ENCODE measurements at places on chromosomes 3 and 15.
A peak's percentile ranks its signal among the peaks of the same experiment; 100 is the strongest.

- no peak for DNase-seq
These were observed 20.2 kb downstream of the RAF1 start for GRCh38 chr3:12643724-12644123.

- no peak for DNase-seq
These were observed 431 bp downstream of the PFKFB4 start for GRCh38 chr3:48555949-48556795.

GRCh38 chr15:40331026-40331425 lies 7.5 kb downstream of the INAFM2 start:
- no peak for DNase-seq

- no peak for DNase-seq
These were observed 4.5 kb downstream of the WNT5A start for GRCh38 chr3:55482496-55483195.

- DNase-seq: peak; percentile 46
These were observed 34.4 kb downstream of the CORO2B start for GRCh38 chr15:68612979-68613740.

DNA sequence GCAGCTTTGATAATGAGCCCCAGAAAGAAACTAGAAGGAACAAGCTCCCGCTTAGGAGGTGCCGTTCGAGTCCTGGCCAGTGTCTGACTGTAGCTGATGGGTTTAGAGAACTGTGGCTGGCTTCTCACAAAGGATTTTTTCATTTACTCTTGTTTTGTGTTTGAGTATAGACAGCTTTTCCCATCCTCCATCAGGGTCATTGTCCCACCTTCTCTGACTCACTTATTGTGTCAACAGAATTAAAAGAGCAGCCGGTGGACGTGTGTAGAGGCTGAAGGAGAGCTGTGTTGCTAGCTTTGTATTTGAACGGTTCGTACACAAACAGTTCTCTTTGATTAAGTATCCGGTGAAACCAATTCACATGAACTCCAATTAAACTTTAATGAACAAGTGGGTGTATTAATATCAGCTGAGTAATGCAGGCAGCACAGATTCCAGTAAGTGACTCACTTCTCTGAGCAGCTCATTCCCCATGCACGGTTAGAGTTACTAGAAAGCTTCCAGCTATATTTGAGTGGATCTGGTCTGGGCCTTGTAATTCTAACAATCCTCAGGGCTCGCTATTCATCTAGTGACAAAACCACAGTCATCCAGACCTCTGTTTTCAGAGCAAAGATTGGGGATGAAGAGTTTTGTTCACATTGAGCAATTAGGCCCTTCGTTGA lies 141.0 kb downstream of the LPP start:
- no peak for DNase-seq

DNA sequence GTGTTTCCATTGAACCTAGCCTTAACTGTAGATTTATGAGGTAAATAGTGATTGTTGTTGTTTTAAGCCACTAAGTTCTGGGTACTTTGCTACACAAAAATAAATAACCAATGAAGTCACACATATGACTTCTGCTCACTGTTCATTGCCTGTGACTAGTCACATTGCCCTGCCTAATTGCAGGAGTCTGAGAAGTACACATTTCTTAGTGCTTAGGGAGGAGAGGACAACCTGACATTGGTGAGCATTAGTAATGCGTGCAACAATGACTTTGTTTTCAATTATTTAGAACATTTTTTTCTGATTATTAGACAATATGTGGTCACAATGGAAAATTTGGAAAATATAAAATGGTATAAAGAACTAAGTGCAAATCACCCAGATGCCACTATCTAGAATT lies 133.2 kb upstream of the DAZL start:
- no peak for DNase-seq

- no peak for DNase-seq
These were observed 612 bp upstream of the LDHAL6B start for GRCh38 chr15:59205839-59206622.

DNA sequence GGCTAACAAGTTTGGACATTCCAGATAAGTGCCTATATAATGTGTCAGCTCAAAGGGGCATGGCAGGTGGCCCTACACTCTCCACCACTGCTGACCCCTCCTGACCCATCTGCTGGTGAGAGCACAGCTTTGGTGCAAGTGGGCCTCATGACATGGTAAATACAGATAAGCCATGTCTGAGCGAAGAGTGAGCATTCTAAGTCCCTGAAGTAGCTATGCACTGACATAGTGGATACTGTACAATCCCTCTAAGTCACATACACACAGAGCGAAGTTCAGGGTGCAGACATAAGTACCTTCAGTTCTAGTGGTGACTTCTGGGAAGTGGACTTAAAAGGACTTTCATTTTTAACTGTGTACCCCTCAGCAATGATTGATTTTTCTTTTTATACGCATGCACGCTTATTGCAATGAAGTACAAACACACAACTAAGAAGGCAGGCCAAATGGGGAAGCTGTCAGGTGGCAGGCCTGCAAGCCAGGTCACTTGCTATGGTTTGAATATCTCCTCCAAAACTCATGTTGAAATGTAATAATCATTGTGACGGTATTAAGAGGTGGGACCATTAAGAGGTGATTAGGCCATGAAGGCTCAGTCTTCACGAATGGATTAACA lies 41.5 kb downstream of the TBC1D2B start:
- DNase-seq: no peak

DNA sequence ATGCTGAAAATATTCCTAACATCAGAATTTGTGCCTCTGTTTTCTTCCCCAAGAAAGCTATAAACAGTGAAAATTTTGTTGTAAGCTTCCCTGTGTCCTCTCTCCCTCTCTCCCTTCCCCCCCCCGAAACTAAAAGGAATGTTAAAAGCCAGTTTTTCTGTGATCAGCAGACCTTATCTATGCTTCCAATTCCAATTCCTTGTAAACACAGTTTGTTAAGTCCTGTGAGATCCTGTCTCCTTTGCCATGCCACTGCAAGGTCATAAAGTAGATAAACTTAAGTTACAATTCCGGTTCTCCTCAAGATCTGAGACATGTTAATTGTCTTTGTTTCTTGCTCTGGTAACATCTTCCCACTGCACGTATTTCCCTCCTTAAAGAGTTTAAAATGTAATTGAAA lies 42.9 kb upstream of the DHX36 start:
- DNase-seq: no peak

DNA sequence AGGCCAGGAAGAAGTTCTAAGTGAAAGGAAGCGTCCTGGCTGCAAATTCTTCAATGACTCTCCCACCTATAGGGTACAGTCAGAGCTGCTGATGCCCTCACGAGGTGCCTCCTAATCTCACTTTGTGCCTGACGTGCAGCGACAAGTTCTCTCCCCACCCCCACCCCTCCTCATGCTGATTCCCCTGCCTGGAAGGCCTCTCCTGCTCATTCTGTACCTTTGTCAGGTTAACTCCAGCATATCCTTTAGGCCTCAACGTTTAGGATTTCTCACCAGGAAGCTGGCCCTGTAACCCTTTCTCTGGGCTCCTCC lies 25.0 kb downstream of the SLC12A8 start:
- no peak for DNase-seq

- DNase-seq: no peak
These were observed 67.9 kb downstream of the VGLL3 start for GRCh38 chr3:86923071-86923491.

DNA sequence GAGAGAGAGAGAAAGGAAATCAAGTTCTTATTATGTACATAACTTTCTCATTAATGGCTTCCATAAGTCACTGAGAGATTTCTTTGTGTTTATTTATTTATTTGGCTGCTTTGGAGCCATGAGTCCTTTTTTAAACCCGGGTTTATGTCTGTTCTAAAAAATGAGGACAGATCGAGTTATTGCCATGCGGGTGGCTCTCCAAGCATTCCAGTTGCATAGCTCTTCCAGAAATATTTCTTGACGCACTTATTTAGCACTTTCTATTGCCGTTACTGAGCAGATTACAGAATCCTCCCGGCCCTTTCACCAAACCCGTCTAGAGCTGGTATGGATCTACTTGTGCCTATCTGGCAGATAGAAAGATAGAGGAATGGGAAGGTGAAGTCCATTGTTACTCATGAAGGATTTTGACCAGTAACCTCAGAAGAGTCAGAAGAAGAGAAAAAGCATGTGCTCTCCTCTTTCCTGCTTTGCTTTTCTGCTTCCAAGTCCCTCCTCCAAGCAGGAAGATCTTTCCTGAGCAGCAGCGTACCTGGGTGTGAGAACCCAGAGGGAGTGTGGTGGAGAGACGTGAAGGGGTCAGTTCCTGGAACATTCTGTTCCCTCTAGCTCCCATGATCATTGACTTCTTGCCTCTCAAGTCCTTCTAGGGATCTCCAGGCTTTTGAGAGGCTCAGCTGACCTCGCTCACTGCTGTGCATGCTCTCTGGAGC lies 112.8 kb downstream of the LPP start:
- no peak for DNase-seq

DNA sequence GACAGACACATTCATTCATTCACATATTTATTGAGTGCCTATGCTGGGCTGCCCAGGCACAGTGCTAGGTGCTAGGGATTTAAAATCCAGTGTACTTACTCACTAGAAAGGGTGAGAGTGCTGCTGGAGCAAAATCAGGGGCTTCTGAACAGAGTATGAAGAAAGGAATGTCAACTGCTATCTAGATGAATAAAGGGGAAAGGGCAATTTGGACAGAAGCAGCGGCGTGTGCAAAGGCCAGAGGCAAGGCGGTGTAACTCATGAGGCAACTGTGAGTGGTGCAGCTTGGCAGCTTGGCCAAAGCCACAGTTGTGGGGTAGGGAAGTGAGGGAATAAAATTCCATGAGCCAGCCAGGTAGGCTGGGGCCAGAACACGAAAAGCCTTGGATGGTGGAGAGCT lies 76.7 kb downstream of the RAD18 start:
- DNase-seq: no peak

DNA sequence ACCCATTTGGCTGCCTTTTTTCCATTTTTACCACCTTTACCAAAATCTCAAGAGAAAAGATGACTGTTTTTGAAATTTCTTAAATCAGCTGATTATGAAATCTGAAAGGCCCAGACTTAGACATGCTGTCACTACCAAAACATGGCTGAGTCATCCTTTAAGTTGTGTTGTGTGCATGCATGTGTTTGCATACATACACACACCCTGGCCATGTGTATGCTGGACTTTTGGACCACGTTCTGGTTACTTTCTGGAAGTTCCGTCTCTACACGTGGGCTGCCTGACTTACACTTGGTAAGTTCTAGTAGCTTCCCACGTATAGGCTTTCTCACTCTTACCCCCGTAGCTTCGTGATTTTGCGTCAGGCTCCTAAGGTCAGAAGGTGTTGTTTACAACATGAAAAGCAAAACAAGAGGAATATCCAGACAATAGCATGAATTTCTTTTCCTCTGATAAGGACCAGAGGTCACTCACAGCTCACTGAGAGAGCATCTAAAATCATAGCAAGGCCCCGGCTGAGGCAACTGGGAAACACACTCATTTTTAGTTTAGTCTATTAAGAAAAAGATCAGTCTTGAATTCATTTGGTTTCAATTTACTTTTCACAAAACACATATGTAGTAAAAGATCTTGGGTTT lies 62.4 kb downstream of the COL8A1 start:
- DNase-seq: no peak

DNA sequence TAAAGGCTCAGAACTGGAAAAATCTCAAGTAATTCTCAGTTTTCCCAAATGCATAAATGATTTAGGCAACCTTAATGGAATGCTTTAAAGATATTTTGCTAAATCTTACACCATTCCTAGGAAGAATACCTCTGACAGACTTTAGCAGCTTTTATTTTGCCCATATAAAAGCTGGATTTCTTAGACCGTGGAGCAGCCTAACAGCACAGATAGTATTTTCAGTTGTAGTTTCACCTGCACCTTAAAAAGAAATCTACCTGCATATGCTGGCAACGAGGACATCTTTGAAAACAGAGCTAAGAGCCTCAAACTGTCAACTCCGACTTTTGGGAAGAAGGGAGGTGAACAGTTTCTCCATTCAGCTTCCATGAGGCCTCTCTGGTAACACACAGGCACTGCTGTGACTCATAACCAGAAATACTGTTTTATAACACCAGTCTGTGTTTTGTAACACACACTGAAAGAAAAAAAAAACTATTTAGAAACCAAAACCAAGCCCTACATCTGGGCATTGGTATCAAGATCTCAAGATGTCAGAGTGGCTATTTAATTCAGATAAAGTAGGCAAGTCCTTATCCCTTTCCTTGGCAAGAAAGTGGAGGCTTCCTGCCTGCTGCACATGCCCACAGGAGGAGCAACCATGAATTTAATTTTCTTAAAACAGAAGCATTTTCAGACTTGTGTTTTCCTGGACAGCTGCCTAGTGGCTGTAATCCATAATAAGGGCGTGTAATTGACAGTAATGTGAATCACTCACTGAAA lies 181.5 kb upstream of the ICE2 start:
- DNase-seq: no peak

GRCh38 chr15:70494852-70495571 lies 268.3 kb downstream of the UACA start:
- no peak for DNase-seq

DNA sequence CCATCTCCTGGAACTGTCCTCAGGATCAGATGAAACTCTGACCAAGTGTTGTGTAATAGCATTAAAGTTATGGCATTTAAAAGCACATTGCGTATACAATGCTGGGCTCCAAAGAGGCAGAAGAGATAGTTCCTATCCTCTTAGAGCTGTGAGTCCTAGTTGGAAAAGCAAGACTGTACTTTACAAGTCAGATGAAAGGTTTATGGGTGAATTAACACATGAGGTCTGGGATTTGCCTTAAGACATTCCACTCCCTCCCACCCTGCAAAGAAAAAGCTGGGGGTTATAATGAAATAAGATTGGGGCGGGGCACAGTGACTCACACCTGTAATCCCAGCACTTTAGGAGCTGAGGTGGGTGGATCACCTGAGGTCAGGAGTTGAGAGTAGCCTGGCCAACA lies 35.6 kb downstream of the SNAPC5 start:
- DNase-seq: no peak
